Activated CD8-positive, alpha-beta T cell treated with anti-CD3 and anti-CD28 coated beads, Interleukin-2, amount 10 ng/mL, durations not matched to agents 7 days and 5 days (primary cell): ENCODE measurements at places on chromosomes 11 and 22. TPM values are rescaled to one million over a fixed set of nuclear protein-coding genes. Genes with fewer than 3 reads are reported as not detected.

The PNPLA5 gene
- not detected for total RNA-seq

The CCDC89 gene
- 0.23 TPM for total RNA-seq

The POU2F3 gene
- total RNA-seq: not detected

The DSCAML1 gene
- total RNA-seq: 0.16 TPM

The C11orf16 gene
- not detected for total RNA-seq

The ADAMTS8 gene
- total RNA-seq: not detected

The HTR3B gene
- total RNA-seq: not detected

The HOATZ gene
- total RNA-seq: not detected

- DNase-seq: peak; percentile 55
Observed at GRCh38 chr11:133078591-133079404, 453.5 kb downstream of the OPCML start.

DNA sequence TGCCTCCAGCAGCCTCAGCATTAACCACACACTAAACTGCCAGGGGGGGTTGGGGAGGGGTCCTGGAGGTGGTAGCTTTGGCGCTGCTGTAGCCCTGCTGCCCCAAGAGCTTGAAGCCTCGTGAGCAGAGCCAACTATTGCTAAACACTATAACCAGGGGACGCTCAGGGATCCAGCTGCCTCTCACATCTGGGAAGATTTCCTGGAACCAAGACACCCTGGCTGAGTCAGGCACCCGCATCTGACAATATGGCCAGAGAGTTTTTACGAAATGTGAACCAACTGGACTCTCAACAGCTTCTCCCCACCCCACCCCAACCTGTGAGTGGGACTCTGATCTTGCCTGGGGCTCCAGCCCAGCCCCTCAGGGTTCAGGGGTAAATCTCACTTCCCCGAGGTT, 14.3 kb downstream of the C1QTNF6 start:
- no peak for DNase-seq

DNA sequence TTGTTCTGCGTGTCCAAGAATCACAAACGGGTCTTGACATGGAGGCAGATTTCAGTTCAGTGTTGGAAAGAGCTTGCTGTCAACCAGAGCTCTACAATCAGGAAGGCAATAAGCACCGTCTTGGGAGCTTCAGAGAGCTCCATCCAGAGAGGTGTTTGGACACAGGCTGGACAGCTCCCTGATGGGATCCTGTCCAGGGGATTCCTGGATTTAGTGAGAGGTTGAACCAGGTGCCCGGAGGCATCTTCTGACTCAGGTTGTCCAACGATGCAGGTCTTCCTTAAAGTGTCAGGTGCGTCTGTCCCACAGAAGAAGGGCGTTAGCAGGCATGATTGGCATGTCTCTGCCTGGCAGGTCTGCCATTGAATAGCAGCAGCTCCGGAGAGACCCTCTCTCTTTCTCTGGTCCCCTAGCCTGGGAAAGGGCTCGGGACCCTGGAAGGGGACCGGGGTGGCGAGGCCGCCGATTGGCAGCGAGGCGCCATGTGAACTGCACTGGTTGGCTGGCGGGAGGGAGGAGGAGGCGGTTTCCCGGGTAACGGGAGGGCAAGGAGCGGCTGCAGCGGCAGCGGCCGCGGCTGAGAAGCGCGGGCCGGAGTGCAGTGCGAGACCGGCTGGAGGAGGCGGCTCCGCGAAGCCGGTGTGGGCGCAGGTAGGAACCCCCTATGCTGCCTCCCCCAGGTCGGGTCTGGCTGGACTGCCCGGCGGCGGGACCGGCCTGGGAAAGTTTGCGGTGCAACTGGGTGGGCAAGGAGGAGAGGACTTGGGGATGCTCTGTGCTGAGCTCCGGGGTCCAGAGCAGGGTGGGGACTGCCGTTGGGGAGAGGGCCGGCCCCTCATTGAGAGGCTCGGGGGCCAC, 104.1 kb upstream of the E2F8 start:
- no peak for DNase-seq
